Prostate gland (tissue), 2 donors: ENCODE measurements at places on chromosomes 1 and 21. TPM values are rescaled to one million over a fixed set of nuclear protein-coding genes. Genes with fewer than 3 reads are reported as not detected.

DNA sequence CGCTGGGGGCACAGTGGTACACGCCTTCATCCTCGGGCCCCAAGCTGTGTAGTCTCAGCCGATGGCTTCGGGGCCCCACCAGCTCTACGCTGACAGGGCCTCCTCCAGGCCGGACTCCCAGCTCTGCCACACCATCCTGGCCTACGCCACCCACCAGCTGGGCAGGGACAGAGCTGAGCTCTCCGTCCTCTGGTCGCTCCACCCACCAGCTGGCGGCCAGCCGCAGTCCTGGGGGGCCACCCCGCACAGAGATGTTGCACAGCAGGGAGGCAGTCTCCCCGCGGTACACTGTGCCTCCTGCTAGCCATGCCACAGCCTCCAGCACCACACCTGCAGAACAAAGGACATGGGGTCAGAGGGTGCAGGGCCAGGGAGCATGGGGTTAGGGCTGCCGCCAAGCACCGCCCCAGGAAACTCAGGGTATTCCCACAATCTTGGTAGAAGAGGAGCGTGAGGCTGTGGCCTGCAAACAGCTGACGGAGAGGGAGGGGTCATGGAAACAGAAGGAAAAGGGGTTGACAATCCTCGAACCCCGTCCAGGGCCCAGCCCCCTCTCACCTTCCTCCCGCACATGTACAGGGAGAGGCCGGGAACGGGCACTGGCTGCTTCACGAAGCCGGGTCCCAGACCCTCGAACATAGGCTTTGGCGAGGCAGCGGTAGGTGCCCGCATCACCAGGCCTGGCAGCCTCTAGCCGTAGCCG, 5.9 kb downstream of the IGSF8 start:
- H3K27ac ChIP-seq, result no peak overlapping the region
- no peak for DNase-seq
- H3K36me3 ChIP-seq, result no peaks in the 10 kb centered on the region
- H3K27me3 ChIP-seq, result no peaks in the 10 kb centered on the region

Gene PRELP
- 43.2 TPM for total RNA-seq

DNA sequence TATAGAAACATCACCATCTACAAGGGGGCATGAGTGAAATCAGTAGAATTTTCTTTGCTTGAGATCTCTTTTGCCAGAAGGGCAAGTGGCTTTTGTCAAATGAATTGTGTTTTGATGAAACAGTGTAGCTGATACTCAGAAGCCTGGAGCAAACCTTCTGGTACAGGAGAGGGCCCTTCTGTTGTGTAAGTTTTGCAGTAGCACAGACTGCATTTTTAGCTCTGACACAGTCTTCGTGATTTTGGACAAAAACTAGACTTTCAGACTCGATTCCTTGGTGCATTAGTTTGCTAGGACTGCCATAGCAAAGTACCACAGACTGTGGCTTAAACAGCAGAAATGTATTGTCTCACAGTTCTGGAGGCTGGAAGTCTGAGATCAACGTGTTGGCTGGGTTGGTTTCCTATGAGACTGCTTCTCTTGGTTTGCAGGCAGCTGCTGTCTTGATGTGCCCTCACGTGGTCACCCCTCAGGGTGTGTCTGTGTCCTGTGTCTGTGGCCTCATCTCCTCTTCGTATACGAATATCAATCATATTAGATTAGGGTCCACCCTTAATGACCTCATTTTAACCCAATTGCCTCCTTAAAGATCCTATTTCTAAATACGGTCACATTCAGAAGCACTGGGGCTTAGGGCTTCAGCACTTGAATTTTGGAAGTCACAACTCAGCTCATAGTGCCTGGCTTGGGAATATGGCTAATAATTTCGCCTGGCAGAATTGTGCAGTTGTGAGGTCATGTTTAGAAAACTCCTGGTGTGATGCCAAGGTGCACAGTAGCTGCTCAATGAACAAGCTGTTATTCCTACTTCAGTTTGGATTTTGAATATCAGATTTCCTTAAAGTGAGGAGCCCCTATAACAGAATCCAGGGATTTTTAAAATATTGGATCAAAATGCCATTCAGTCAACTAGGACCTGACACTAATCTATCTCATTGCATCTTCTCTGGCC, 21.2 kb upstream of the DISC1 start:
- no peak for DNase-seq
- no peak overlapping the region for H3K4me3 ChIP-seq
- H3K27ac ChIP-seq, result no peak overlapping the region
- no peaks in the 10 kb centered on the region for H3K27me3 ChIP-seq
- H3K4me1 ChIP-seq, result no peaks in the 10 kb centered on the region

Gene TNFSF4
- total RNA-seq, result 14.7 TPM

Gene CCDC17
- 1.3 TPM for total RNA-seq

Gene DEPDC1
- 0.46 TPM for total RNA-seq
